ENCODE measurements at places on chromosomes 1 and 21.

- no peak for DNase-seq
Observed at GRCh38 chr1:226185141-226186036, 1.2 kb downstream of the ACBD3 start.

GRCh38 chr1:68147534-68148171, 84.7 kb downstream of the WLS start:
- DNase-seq = no peak

GRCh38 chr1:145927063-145927886, at the start of gene RBM8A:
RBM8A (minus strand) TSS chr1:145927484; CDS start chr1:145927426, 58 bp downstream.
- DNase-seq = peak; percentile 98

DNA sequence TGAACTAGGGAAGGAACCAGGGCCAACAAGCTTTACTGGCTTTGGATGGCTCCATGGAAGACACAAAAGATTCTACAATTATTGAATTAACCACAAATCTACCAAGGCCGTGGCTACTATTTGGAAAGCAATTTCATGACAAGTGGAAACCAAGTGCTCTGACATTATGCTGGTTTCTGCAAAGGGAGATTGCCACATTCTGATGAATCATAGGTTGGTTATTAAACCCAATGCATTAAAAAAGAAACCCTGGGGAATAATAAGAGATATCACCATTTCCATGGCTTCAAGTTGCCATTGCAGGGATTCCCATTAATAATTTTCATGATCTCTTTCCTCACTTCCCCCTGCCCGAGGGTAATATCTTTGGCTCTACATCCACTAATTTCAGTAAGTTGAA, 359.2 kb upstream of the NCAM2 start:
- no peak for DNase-seq

- no peak for DNase-seq
Observed at GRCh38 chr1:230170153-230170547, 103.1 kb downstream of the GALNT2 start.

Measured in activated CD8-positive, alpha-beta T cell treated with anti-CD3 and anti-CD28 coated beads, Interleukin-2, amount 10 ng/mL, durations not matched to agents 7 days and 5 days (primary cell).